ENCODE measurements at places on chromosomes 12 and 14. TPM values are rescaled to one million over a fixed set of nuclear protein-coding genes. Genes with fewer than 3 reads are reported as not detected.

DNA sequence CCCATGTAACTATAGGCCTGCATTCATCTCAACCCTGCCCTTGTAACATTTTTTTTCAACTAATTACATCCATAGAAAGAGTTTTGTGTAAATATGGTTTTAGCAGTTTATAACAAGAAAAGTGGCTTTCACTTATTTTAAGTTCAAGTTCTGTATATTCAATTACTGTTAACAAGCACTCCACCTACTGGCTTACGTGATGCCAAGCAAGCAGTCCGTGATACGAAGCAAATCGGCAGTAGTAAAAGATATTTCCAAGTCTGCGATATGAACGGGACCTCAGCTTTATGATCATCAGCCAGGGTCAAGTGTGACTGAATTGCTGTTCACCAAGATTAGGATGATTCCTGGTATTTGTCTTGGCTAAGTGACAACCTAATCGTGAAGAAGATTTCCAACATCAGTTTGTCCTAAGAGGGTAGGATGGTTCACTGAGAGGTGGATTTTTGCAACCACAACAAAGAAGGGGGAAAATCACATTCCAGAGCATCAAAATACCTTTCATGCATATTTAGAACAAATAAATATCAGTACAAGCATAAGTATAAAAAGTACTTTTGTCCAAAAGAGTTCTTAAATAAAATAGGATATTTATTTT, 456.2 kb downstream of the FOXG1 start:
- DNase-seq, result no peak

- no peak for DNase-seq
These were observed 272.5 kb upstream of the PRICKLE1 start for GRCh38 chr12:42862055-42862454.

DNA sequence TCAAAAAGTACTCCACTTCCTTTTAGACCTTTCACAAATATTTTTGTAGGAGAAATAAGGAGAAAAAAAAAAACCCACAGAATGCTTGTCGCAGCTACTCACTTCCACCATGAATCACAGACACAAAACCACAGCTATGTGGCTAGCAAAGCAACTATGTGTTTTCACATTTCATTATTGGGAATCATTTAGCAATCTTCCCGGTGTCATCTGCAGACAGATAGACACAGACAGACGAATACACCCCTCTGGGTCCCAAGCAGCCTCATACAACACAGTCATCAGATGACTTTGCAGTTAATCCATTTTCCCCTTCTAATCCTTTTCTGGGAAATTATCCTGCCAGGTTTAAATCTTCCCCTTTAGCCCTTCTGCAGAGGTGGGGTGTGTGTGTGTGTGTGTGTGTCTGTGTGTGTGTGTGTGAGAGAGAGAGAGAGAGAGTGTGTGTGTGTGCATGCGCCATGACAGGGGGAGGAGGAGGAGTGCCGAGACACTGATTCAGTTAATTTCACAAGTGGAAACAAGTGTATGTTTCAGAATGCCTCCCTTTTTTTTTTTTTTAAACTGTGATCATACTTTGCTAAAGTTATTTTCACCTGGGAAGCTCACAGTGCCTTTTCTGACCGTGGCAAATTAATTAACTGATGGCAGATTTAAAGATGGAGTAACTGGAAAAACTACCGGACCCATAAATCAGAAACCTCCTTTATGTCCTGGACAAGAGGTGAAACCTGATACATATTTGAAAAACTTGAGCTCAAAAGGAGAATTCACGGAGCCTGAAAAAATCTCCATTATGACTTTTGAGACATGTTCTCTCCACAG, 39.9 kb downstream of the LTBP2 start:
- no peak for DNase-seq

GRCh38 chr14:22561661-22562579, 27.1 kb downstream of the DAD1 start:
- no peak for DNase-seq

Gene TBC1D30
- total RNA-seq, result 0.83 TPM

Gene ZDHHC17
- total RNA-seq, result 17.5 TPM

GRCh38 chr12:43835656-43836474, at the start of gene TMEM117:
TMEM117 (plus strand) TSS chr12:43836081.
- DNase-seq, result peak; percentile 89

DNA sequence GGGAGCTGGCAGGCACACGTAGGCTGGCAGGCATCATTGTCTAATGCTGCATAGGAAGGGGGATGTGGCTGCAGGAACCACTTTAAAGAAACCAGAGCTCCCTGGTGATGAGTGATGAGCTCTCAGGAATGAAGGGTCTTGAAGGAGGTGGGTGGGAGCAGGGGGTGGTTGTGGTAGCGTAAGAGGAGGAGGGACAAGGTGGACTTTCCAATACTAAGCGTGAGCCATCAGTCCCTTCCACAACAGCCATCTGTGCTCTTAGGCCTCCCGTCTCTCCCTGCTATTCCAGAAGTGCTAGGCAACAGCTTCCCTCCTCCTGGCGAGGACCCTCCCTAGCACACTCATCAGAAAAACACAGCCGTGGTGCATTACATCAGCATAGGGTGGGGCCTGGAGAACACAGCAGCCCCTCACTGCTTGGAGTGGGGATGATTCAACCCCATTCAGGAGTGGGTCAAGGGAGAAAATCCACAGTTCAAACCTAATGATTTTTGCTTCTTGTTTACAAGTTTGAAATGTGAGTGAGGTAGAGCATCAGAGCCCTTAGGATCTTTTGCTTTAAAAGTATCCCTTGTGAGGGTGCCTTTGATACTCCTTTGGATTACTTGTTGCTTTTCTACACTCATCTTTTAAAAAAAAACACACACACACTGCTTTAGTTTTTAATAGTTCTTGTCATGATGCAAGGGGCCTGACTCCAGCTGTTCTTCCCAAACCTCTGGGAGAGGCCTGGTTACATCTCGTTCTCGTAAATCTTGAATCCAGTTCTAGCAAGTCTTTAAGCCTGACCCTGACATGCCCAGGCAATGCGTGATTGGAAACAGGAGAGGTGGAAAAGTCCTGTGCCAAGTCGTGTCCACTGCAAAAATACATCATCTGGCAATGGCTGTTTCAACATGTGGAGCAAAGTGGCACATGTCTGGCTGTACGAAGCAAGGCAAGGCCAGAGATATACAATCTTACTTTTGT, 356.4 kb upstream of the DDHD1 start:
- peak; percentile 61 for DNase-seq

Gene TMEM30B
- total RNA-seq, result 0.27 TPM

GRCh38 chr12:106245767-106246166, 2.1 kb downstream of the CKAP4 start:
- peak; percentile 65 for DNase-seq

GRCh38 chr14:74804219-74804825, 41.2 kb downstream of the YLPM1 start:
- DNase-seq, result no peak

DNA sequence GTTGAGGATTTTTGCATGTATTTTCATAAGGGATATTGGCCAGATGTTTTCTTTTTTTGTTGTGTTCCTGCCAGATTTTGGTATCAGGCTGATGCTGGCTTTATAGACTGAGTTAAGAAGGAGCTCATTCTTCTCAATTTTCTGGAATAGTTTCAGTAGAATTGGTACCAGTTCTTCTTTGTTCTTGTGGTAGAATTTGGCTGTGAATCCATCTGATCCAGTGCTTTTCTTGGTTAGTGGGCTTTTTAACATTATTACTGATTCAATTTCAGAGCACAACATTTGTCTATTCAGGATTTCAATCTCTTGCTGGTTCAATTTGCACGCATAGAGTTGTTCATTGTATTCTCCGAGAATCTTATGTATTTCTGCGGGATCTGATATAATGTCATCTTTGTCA, 136.5 kb upstream of the FOXG1 start:
- DNase-seq, result no peak

DNA sequence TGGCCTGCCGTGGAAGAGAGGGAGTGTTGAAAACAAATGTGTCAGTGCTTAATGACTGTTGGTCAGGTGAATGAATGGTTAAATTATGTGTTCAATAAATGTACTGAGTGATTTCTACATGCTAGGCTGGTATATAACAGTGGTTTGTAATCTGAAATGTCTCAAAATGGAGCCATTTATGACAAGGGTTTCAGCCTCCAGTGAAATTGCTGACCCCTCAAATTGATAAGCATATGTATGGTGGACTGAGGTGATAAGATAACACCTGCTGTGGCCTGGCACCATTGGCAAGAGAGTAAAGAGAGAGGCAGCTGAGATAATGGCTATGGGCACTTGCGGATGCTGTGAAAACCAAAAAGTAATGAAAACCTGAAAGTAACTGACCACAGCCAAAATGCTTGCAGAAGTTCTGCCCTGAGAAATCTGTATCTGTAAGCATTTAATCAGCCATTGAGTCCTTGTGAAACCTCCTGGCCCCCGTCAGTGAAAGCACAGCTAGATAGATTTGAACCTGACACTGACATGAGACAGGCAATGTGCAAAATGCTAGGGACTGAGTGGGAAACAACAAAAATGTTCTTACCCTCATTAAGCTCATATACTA, 1.4 kb upstream of the BCAT1 start:
- DNase-seq, result no peak

Gene PPP1R13B
- 107 TPM for total RNA-seq

Gene HSPB8
- 529 TPM for total RNA-seq

DNA sequence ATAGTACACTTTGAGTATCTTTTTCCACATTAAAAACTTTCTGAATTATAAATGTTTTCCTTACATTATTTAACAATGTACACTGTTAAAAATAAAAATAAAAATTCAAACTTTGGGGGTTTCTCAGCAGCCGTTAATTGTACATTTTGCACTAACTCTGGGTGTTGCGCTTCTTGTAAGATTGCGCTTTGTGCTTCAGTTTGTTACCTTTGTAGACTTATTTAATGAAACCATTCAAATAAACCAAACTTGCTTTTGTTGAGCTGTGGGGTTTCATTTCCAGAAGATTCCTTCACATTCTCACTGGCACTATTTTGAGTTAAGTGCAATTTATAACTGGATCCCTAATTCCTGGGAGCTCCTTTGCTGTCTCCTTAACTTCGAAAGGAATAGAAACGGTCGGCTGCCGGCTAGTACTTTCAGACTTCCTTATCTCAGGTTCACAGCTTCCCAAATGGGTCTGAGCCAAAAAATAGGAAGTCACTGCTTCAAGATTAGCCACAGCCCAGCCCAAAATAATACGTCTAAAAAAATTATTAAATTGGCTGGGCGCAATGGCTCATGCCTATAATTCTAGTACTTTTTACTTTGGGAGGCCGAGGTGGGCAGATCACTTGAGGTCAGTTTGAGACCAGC, 38.2 kb downstream of the RAD52 start:
- no peak for DNase-seq

- peak; percentile 56 for DNase-seq
These were observed 19.9 kb downstream of the HRK start for GRCh38 chr12:116861320-116861719.

- DNase-seq, result no peak
These were observed 142.3 kb upstream of the ARHGAP5 start for GRCh38 chr14:31934767-31935266.

DNA sequence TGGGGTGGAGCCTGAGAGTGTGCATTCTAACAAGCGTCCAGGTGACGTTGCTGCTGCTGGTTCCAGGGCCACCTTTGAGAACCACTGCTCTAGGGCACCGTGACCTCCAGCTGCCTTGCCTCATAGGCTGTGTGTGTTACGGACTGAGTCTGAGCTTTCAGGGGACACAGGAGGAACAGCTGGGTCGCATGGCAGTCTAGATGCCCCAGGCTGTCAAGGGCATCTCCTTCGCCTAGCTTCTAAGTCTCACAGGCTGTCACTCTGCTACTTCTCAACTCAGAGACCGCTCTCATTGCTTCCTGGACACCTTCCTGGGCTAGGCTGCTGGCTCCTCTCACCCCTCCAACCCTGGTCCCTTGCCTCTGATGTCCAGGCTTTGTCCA, 965 bp downstream of the KRT73 start:
- DNase-seq, result no peak

Gene DPF3
- 25.0 TPM for total RNA-seq

GRCh38 chr14:68661226-68662225, 131.3 kb downstream of the ZFP36L1 start:
- no peak for DNase-seq

Data from Right ventricle myocardium superior (tissue), 1 donor.